ENCODE measurements at places on chromosomes 13 and 19. TPM values are rescaled to one million over a fixed set of nuclear protein-coding genes. Genes with fewer than 3 reads are reported as not detected.

Gene ZNF486
- 0.84 TPM for total RNA-seq

Gene SCAF1
- total RNA-seq: 75.5 TPM

Gene DIRAS1
- 12.0 TPM for total RNA-seq

Gene BST2
- total RNA-seq: 163 TPM

Gene LRFN3
- total RNA-seq: 0.31 TPM

DNA sequence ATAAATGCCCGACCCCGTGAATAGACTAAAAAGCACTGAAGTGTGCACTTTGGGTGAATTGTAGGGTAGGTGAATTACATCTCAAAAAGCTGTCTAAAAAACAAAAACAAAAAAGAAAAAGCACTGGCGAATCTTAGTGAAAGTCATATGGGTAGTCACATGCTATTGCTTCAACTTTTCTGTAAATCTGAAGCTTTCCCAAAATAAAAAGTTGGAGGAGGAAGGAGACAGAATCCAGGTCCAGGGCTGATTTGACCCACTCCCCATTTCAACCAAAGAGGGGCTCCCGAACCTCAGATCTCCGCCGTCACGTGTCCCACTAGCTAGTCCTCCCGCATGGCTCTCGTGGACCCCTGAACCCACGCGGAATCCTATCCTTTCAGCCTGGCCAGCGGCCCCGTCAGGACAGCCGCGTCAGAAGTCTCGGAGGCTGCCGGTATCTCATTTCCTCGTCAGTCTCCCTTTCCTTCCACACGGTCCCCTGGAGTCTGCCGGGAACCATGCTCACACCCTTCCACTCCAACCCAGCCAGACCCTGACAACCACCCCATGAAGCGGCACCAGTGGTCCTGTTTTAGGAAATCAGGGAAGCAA lies 6.1 kb downstream of the PPP1R12C start:
- no peaks in the 10 kb centered on the region for H3K27me3 ChIP-seq
- H3K4me1 ChIP-seq: peaks cover 59% of the 10 kb centered on the region
- DNase-seq: no peak

GRCh38 chr19:23437901-23438300 lies 42.6 kb upstream of the ZNF91 start:
- H3K4me1 ChIP-seq: no peaks in the 10 kb centered on the region
- H3K27ac ChIP-seq: no peak overlapping the region
- no peak for DNase-seq
- no peaks in the 10 kb centered on the region for H3K27me3 ChIP-seq
- no peaks in the 10 kb centered on the region for H3K36me3 ChIP-seq

- no peaks in the 10 kb centered on the region for H3K27me3 ChIP-seq
- no peaks in the 10 kb centered on the region for H3K36me3 ChIP-seq
- no peak overlapping the region for H3K27ac ChIP-seq
- no peaks in the 10 kb centered on the region for H3K4me1 ChIP-seq
Measured at GRCh38 chr19:57103573-57104277, 16.1 kb upstream of the USP29 start.

GRCh38 chr13:29954082-29955028 lies 103.9 kb upstream of the UBL3 start:
- DNase-seq: no peak
- H3K36me3 ChIP-seq: no peaks in the 10 kb centered on the region
- H3K4me1 ChIP-seq: no peaks in the 10 kb centered on the region
- H3K27ac ChIP-seq: no peak overlapping the region
- H3K4me3 ChIP-seq: no peak overlapping the region

DNA sequence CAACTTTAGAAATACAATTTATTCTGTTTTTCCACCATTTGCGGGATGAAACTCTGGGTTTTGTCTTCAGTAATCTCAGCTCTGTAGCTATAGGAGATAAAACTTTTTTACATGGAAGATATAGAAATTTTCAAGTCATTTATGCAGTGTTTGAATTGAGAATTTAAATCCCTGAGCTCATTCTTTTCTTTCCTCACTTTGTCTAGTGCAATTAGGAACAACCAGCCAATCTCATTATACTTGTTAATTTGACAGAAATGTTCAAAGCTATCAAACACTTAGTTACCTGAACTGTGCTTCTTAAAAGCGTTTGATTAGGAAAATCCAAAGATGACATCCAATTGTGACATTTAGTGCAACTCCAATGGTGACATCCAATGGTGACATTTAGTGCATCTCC lies 1014.3 kb downstream of the SLITRK5 start:
- no peaks in the 10 kb centered on the region for H3K27me3 ChIP-seq
- no peak overlapping the region for H3K27ac ChIP-seq
- no peaks in the 10 kb centered on the region for H3K4me1 ChIP-seq
- DNase-seq: no peak
- no peaks in the 10 kb centered on the region for H3K36me3 ChIP-seq
- H3K4me3 ChIP-seq: no peak overlapping the region

DNA sequence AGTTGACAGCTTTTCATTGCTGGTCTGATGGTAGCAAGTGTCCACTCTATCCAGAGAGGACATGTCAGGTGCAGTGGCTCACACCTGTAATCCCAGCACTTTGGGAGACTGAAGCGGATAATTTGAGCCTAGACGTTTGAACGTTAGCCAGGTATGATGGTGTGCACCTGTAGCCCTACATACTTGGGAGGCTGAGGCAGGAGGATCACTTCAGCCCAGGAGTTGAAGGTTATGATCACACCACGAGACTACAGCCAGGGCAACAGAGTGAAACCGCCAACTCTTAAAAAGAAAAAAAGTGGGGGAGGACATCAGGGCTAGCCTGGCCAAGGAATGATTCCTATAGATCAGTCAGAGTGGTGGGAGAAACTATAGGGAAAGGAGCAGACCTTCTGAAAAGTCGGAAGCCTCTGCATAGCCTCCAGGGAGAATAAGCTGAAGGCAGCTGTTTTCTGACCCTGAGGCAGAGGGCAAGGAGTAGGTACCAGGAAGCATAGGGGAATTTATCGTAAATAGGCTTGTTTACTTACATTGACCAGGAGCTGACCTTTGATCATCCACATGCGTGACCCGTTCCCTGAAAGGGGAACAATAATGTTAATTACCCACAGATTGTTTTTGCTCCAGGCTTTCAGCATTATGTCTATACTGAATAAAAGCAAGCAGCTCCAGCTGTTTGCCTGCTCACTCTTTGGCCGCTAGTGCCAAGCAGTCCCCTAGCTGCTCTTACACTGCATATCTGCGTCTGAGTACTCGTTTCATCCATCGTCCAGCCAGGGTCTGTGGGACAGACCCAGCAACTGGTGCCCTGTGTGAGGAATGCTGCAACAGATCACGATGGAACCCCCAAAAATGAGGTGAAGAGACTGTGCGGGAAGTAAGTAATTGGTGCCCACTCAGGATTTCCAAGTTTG lies 161.6 kb downstream of the RNF17 start:
- no peak for DNase-seq
- H3K36me3 ChIP-seq: peaks cover 2% of the 10 kb centered on the region
- no peaks in the 10 kb centered on the region for H3K27me3 ChIP-seq

DNA sequence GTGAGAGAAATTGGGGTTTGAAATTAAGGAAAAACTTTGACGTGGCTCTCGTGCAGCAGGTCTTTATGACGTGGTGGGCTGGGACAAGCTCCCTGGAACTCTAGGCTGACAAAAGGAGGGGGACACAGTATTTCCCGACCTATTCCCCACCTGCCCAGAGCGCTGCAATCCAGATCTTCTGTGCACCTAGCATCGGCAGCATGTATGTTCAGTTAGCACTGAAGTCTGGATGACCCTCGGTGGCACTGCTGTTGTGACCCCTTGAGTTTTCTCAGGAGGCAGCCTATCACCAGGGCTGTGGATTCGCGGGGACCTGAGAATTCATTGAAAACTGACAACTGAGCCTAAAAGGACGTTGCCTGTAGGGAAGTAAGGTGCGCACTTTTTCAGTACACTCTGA lies 9.1 kb upstream of the ZNF536 start:
- no peak overlapping the region for H3K27ac ChIP-seq
- no peaks in the 10 kb centered on the region for H3K4me1 ChIP-seq
- no peak overlapping the region for H3K4me3 ChIP-seq
- no peaks in the 10 kb centered on the region for H3K36me3 ChIP-seq

DNA sequence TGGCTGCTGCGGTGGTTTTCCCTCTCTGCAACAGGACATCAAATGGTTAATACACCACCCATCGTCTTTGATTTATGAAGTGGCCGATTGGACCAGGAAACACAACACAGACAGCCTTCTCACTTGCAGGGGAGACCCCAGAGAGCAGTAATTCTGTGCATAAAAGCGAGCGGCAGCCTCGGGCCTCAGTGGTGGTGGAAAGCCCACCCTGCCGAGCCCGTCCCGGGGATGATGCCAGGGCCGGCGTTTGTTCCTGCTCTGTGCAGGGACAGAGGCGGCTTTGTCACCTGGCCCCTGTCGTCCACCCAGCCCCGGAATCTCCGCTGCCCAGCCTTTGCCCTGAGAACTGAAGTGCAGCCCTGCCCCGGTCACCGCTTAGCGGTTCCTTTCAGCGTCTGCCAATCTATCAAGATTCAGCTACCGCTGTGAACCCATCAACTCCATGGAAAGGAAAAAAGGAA lies 184.4 kb downstream of the TSHZ3 start:
- H3K27ac ChIP-seq: no peak overlapping the region
- no peak for DNase-seq
- H3K4me3 ChIP-seq: no peak overlapping the region
- no peaks in the 10 kb centered on the region for H3K4me1 ChIP-seq

DNA sequence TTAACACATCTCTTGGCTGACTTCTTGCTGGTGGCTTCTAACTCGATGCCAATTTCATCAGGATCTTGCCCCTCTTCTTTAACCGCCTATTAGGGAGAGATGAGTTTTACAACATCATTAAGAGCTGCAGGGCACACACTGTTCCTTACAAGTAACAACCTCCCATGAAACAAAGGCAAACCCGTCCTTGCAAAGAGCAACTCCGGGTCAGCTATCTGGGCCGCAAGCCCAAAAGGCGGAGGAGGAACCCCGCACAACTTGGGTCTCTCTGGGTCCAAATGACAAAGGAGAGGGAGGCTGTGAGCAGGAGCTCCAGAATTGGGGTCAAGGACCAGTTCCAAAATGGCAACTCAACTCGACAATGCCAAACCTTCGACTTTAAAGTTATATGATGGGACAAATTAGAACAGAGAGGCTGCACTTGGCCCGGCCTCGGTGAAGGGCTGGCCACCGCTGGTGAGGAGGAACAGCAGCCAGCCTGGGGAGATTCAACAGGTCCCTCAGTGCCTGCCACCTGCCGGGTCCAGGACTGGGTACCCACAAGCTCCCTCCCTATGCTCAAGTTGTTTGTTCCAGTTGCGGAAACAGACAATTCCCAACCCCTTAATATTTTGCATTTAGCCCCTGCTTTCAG lies 1.1 kb downstream of the SAFB2 start:
- peak overlapping the region; percentile 82 for H3K4me3 ChIP-seq
- peak overlapping the region; percentile 97 for H3K27ac ChIP-seq
- no peaks in the 10 kb centered on the region for H3K27me3 ChIP-seq
- H3K36me3 ChIP-seq: peaks cover 71% of the 10 kb centered on the region
- DNase-seq: no peak

- H3K4me3 ChIP-seq: no peak overlapping the region
- peak; percentile 42 for DNase-seq
- no peak overlapping the region for H3K27ac ChIP-seq
- no peaks in the 10 kb centered on the region for H3K27me3 ChIP-seq
Measured at GRCh38 chr13:99008577-99008976, 30.7 kb upstream of the DOCK9 start.

GRCh38 chr13:50747737-50748350 lies 95.6 kb downstream of the DLEU7 start:
- no peaks in the 10 kb centered on the region for H3K27me3 ChIP-seq
- no peaks in the 10 kb centered on the region for H3K36me3 ChIP-seq
- no peak overlapping the region for H3K4me3 ChIP-seq
- no peak overlapping the region for H3K27ac ChIP-seq
- H3K4me1 ChIP-seq: no peaks in the 10 kb centered on the region

DNA sequence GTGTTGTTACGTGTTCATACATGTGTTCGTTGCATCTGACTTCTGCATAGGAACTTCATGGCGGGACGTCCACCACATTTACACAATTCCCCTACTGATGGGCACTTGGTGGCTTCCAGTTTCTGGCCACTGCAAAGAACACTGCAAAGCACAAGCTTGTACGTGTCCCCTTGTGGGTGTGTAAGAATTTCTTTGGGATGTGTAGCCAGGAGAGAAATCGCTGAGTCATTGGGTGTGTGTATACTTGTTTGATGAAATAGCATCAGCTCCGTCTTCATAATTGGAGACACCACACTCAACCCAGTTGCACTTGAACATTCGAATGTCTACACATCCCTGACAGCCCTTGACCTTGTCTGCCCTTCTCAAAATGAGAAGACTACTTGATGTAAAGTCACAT lies 19.2 kb downstream of the KLK5 start:
- H3K4me3 ChIP-seq: no peak overlapping the region
- DNase-seq: no peak
- H3K27me3 ChIP-seq: no peaks in the 10 kb centered on the region
- H3K36me3 ChIP-seq: no peaks in the 10 kb centered on the region
